MCF 10A (cell line): ENCODE measurements at places on chromosomes 5 and 9. TPM values are rescaled to one million over a fixed set of nuclear protein-coding genes. Genes with fewer than 3 reads are reported as not detected.

CD180 gene
- 0.07 TPM in 1 of 2 replicates, not detected in the other for total RNA-seq

TAS2R1 gene
- not detected in 2 replicates for total RNA-seq

OBP2B gene
- not detected in 2 replicates for total RNA-seq

PPIP5K2 gene
- total RNA-seq: 29.7 and 35.5 TPM in 2 replicates

ALDOB gene
- not detected in 2 replicates for total RNA-seq

SLC6A18 gene
- total RNA-seq: not detected in 2 replicates

LEAP2 gene
- total RNA-seq: 2.9 and 3.2 TPM in 2 replicates

EGFL7 gene
- total RNA-seq: 3.9 and 4.3 TPM in 2 replicates

EXOSC2 gene
- 42.3 and 57.7 TPM in 2 replicates for total RNA-seq

RIGI gene
- 3.0 and 3.2 TPM in 2 replicates for total RNA-seq

RASGEF1C gene
- not detected in 2 replicates for total RNA-seq

- no peak for DNase-seq
Observed at GRCh38 chr9:124016175-124017050, 4.8 kb downstream of the LHX2 start.

DNA sequence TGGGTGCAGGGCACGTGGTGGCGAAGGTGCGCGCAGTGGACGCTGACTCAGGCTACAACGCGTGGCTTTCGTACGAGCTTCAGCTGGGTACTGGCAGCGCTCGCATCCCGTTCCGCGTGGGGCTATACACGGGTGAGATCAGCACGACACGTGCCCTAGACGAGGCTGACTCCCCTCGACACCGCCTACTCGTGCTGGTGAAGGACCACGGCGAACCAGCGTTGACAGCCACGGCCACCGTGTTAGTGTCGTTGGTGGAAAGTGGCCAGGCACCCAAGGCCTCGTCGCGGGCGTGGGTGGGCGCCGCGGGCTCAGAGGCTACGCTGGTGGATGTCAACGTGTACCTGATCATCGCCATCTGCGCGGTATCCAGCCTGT, 2.1 kb downstream of the PCDHA2 start:
- no peak for DNase-seq

GRCh38 chr5:89769975-89770374, 639.6 kb downstream of the CETN3 start:
- DNase-seq: peak; percentile 43

GRCh38 chr5:157460921-157461792, 1.1 kb downstream of the NIPAL4 start:
- peak; percentile 47 for DNase-seq

DNA sequence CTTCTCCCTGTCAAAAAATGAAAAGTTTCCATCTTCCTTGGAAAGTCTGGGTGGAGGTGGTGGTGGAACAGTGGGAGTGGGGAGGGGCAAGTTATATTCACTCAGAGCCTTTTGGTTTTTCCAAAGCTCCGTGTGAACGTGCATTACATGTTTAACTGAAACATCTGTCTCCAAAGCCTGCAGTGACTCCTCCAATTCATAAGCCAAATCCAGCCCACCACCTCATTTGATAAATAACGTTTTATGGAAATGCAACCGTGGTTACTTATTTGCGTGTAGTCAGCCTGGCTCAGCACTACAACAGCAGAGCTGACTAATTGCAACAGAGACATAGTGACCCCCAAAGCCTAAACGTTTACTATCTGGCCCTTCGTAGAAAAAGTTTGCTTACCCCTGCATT, 13.9 kb downstream of the TNFSF8 start:
- no peak for DNase-seq

DNA sequence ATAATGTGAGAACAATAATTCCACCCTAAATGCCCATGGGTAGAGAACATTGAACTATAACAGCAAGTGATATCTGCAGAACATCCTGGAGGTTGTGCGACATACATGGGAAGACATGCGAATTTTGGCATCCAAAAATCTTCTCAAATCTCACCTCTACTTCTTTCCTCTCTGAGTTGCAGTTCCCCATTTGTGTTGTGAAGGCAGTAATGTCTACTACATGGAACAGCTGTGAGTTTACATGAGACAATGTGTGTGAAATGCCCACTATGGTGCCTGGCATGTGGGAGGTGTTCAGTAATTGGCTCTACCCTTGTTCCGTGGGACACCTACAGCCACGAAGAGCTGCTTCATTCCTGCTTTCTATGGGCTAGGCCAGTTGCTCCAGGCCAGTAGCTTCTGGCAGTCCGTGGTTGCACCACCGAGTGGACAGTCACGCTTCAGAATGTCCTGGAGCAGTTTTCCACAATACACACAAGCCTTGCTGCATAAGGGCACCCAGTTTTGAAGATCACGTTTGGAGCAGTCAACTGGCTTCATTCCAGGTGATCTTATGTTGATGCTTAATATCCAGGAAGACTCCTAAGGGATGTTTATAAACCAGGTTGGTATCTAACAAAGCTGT, 297.7 kb downstream of the DEPDC1B start:
- no peak for DNase-seq

DNA sequence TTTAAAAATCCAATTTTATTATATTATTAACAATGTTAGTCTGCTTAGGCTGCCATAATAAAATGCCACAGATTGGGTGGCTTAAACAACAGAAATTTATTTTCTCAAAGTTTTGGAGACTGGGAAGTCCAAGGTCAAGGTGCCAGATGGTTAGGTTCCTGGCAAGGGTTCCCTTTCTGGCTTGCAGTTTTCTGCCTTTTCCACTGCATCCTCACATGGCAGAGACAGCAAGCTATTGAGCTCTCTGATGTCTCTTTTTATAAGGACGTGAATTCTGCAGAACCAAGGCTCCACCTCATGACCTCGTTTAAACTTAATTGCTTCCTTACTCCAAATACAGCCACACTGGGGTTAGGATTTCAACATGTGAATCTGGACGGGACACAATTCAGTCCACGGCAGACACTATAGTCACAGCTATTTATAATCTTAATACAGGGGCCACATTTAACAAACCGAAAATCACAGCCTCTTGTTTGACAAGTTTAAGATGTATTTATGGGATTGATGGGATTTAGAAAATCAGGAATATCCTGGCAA, 174.9 kb upstream of the PUM3 start:
- DNase-seq: no peak

- DNase-seq: no peak
Observed at GRCh38 chr9:126517833-126518356, 95.8 kb upstream of the LMX1B start.

DNA sequence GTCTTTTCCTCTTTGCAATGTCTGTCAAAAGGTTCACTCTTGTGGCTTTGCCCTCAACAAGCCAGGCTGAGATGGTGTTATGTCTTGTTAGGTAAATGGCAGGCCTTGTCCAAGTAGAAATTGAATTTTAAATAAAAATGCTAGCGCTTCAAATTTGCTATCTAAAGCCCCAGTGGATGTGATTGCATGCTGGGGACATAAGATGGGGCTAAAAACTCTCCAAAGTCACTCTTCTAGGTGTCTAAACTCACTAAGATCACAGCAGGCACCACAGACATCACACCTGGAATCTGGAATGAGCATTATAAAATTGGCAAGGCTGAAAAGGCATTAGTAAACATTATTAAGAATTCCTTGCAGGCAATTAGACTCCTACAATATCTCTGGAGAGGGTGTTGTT, 262.7 kb upstream of the CLINT1 start:
- DNase-seq: no peak

DNA sequence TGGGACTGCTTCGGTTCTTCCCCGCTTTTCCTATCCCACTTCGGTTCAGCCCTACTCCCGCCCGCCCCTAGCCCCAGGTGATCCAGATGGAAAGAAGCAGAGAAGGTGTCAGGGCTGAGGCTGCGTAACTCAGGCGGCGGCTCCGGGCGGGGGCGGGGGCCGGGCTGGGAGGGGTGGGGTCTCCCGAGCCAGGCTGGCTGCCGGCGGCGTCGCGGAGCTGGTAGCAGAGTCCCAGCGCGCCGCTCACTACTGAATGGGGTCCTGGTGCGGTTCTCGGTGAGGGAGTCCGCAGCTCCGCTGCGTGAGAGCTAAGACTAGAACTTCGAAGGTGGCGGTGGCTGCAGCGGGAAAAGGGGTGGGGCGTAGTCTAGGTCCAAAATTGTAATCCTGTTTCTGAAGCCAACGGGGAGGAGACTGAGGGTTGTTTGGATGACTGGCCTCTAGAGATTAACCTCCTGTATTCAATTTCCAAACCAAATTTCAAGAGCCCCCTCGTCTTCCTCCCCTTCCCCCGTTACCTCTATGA, 1.4 kb downstream of the PRR16 start:
- peak; percentile 82 for DNase-seq

- DNase-seq: peak; percentile 40
Observed at GRCh38 chr5:137487600-137487999, 11.5 kb downstream of the SPOCK1 start.

- peak; percentile 75 for DNase-seq
Observed at GRCh38 chr5:38672059-38672788, 115.8 kb upstream of the LIFR start.

GRCh38 chr9:125990793-125991220, 243.6 kb downstream of the PBX3 start:
- no peak for DNase-seq

- DNase-seq: peak; percentile 53
Observed at GRCh38 chr9:20319641-20320337, 302.5 kb downstream of the MLLT3 start.

DNA sequence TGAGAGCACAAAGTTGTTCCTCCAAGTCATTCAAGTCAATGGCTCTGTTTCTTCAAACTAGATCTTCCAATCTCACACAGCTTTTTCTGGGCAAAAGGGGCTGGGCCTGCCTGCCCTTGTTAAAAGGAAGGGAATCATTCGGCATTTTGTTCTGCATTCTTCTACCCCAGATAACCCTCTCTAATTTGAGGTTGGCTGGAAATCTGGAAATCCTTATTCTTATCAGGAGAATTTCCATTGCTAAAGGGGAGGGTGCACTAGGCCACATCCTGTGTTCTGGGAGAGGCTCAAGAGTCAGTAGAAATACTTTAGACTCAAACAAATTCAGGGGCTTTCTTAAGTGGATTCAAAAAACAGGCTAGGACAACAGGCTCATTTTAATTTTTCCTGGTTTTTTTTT, 384.7 kb upstream of the ZNF462 start:
- no peak for DNase-seq

GRCh38 chr5:91058575-91058974, 324.5 kb downstream of the ARRDC3 start:
- peak; percentile 71 for DNase-seq

DNA sequence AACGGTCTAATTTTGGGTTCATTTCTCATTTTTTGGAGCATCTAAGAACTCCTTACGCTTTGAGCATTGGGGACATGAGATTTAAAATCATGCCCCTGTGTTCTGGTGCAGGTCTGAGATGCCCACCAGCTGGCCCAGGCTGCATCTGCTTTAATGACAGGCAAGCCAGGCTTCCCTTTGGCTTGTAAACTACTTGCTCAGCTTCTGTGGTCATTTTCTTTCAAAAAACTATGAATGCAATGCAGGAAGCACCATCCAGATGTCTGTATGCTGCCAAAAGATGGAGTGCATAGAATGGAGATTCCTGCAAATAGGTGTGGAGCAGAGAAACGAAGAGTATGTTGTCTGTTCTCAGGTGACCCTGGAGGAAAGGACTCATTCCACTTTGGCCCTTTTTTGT, 399.9 kb upstream of the ADAMTSL1 start:
- DNase-seq: no peak

DNA sequence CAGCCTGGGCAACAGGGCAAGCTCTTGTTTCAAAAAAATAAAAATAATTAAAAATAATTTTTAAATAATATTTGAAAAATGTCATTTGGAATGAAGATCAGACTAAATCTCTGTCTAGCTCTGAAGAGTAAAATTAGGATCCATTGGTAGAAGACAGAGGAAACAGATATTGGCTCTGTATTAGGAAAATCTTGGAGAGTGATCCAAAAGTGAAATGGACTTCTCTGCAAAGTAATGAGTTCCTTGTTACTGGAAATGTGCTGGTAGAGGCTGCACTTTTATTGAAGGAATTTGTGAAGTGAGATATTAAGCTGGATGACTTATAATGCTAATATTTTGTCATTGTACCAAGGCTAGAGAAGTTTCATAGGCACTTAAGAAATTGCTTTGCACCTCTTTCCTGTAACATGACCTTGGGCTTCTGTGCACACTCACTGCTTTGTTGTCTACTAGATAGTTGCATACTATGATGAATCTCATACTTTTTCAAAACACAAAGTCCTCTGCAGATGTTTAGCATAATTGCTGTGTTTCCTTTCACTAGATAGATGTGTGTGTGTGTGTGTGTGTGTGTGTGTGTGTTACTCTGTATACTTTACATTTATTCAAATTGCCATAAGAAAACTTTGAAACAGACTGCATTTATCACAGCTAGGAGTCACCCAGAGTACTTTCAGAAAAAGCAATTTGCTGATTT, 13.1 kb downstream of the THBS4 start:
- DNase-seq: no peak

DNA sequence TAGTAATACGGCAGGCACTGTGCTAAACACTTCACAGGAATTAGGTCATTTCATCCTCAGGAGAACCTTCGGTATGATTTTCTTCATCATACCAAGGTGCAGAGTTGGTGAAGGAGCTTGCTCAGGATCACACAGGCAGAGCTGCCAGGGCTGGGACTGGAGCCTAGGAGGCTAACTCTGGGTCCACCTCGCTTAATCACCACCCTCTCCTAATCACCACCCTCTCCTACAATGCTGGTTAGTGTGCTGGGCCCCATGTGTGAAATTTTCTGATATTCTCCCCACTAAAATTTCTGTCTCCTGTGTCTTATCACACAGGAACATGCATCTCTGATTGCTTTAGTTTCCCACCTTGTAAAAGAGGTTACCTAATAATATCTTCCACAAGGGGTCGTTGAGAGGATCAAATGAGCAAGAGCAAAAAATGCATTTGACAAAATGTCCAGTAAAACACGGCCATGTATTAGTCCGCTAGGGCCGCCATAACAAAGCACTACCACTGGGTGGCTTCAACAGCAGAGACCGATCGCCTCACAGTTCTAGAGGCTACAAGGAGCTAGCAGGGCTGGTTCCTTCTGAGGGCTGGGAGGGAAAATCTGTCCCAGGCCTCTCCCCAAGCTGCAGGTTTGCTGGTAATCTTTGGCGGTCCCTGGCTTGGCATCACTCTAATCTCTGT, 128.2 kb upstream of the NFIB start:
- peak; percentile 22 for DNase-seq

- DNase-seq: no peak
Observed at GRCh38 chr9:14730461-14730898, 7.9 kb upstream of the CER1 start.

DNA sequence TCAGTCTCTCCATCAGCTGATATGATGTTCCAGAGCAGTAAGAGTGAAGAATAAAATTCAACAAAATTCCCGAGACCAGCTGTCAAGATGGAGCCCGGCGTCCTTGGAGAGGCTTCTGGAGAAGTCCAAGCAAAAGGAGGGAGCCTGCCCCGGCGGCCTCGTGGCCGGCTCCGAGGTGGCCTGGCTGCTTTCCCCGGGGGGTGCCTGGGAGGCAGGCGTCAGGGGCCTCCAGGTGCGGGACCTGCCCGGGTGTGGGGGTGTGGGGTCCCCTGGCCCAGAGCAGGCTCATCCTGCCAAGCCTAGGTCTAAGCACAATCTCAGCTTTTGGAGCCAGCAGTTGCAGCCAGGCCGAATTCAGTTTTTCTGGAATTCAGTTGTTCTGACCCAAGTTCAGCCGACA, 122.6 kb upstream of the IQGAP2 start:
- DNase-seq: no peak

GRCh38 chr5:110053205-110053604, 363.5 kb downstream of the MAN2A1 start:
- no peak for DNase-seq

- peak; percentile 90 for DNase-seq
Observed at GRCh38 chr9:38047301-38048251, 21.5 kb downstream of the SHB start.

- DNase-seq: no peak
Observed at GRCh38 chr9:91006046-91006445, 204.4 kb downstream of the SYK start.
